ENCODE measurements at places on chromosomes 1 and 21.

DNA sequence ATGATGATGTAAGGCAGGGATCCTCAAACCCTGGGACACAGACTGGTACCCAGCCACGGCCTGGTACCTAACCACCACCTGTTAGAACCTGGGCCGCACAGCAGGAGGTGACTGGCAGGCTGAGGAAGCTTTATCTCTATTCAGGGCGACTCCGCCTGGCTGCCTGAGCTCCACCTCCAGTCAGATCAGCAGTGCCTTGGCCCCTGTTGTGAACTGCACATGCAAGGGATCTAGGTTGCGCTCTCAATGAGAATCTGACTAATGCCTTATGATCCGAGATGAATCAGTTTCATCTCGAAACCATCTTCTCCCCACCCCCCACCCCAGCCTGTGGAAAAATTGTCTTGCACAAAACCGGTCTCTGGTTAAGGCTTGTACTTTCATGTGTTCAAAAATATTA, 4.2 kb downstream of the RNPC3 start:
- DNase-seq = peak; percentile 4

DNA sequence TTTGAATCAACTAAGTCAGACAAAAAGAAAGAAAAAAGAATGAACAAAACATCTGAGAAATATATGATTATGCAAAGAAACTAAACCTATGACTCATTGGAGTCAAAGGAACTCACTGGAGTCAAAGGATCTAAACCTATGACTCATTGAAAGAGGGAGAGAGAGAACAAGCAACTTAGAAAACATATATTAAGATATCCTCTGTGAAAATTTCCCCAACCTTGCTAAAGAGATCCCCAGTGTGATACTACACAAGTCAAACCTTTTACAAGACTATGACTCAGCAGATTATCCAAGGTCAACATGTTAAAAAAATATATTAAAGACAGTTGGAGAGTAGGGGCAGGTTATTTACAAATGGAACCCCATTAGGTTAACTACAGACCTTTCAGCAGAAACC, 1538.3 kb downstream of the NCAM2 start:
- DNase-seq = no peak

- no peak for DNase-seq
Measured at GRCh38 chr1:97660431-97661105, 260.3 kb downstream of the DPYD start.

DNA sequence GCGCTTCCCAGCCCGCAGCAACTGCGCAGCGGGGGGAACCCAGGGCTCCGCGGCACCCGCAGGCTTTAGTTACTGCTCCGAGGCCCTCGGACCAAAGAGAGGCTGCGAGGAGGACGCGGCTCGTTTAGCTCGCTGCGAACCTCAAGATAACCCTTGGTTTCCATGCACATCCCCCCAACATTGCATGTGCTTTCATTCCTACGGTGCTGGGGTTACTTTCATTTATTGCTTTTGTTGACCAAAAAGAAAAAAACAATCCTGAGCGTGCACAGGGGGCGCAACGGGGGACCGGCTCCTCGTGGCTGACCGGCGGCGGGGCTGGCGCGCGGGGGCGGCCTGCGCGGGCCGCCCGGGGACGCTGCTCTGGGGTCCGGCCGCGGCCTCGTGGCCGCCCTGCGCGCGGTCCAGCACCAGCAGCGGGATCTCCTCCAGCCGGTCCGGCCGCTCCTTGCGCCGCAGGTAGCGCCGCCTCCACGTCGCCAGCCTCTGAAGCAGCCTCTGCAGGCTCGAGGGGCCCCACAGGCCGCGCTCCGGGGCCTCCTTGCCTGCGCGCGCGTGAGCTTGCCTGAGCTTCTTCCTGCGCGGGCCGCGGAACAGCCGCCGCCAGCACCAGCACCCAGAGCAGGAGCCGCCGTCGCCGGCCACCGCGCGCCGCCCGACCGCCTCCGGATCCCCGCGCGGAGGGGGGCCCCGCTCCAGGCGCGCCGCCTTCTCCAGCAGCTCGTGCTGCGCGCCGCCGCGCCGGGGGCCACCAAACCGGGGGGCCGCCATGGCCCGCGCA, 77.4 kb downstream of the DESI2 start:
- DNase-seq = peak; percentile 2

- no peak for DNase-seq
Measured at GRCh38 chr1:222828939-222829338, 14.1 kb downstream of the DISP1 start.

GRCh38 chr21:36207577-36208320, 51.1 kb downstream of the DOP1B start:
- no peak for DNase-seq

All from stimulated activated CD4-positive, alpha-beta T cell treated with anti-CD3 and anti-CD28 coated beads, TNF-alpha, amount 100 ng/mL, for 4 hours (primary cell).